ENCODE measurements at places on chromosomes 11 and 22.

DNA sequence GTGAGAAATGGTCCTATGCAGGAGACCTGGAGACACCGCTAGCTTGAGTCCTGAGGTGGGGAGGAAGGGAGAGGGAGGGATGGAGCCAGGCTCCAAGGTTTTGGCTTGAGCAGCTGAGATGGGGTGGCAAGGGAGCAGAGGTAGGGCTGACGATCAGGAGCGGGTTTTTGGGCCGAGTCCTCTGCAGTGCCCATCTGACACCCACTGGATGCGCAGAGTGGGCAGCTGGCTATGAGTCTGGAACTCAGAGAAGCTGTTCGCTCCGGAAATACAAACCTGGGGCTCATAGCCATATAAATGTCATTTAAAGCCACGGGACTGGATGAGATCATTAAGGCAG is 453 bp upstream of the MAFF start:
- H3K36me3 ChIP-seq: no peaks in the 10 kb centered on the region
- H3K4me1 ChIP-seq: peaks cover 35% of the 10 kb centered on the region

- H3K4me3 ChIP-seq: no peak overlapping the region
- no peak overlapping the region for H3K27ac ChIP-seq
These were observed 18.2 kb upstream of the SYN3 start for GRCh38 chr22:33076343-33076742.

GRCh38 chr11:80024119-80024518 is 583.3 kb upstream of the TENM4 start:
- no peaks in the 10 kb centered on the region for H3K27me3 ChIP-seq
- no peak overlapping the region for H3K4me3 ChIP-seq
- H3K36me3 ChIP-seq: no peaks in the 10 kb centered on the region
- H3K4me1 ChIP-seq: no peaks in the 10 kb centered on the region
- DNase-seq: no peak

- H3K36me3 ChIP-seq: no peaks in the 10 kb centered on the region
- no peak for DNase-seq
- peaks cover 22% of the 10 kb centered on the region for H3K27me3 ChIP-seq
- no peak overlapping the region for H3K27ac ChIP-seq
These were observed 71.0 kb downstream of the BRD1 start for GRCh38 chr22:49756676-49757075.

- DNase-seq: no peak
- H3K4me1 ChIP-seq: no peaks in the 10 kb centered on the region
- H3K4me3 ChIP-seq: no peak overlapping the region
- H3K27me3 ChIP-seq: no peaks in the 10 kb centered on the region
- H3K36me3 ChIP-seq: no peaks in the 10 kb centered on the region
These were observed 51.4 kb downstream of the SHISAL1 start for GRCh38 chr22:44261164-44261860.

GRCh38 chr11:32838505-32839274 is 9.0 kb downstream of the PRRG4 start:
- no peak overlapping the region for H3K4me3 ChIP-seq
- H3K27ac ChIP-seq: no peak overlapping the region
- no peak for DNase-seq
- H3K27me3 ChIP-seq: no peaks in the 10 kb centered on the region

DNA sequence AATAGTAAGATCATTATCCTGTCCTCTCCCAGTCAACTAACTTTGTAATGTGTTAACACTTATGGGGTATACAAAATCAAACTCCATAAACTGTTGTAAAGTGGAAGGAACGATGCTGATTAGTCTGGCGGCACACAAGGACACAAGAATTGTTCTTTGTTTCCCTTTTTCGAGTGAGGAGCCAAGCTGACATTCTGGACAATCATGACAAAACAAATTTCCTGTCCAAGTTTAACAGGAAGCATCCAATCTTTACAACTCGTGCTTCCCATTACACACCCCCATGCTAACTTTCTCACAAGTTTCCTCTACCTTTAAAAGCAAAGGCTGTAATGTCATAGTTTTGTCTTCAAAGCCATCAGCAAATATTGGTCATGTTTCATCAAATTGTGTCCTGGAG is 20.4 kb upstream of the LDLRAD3 start:
- no peaks in the 10 kb centered on the region for H3K27me3 ChIP-seq
- H3K36me3 ChIP-seq: no peaks in the 10 kb centered on the region
- H3K27ac ChIP-seq: no peak overlapping the region
- H3K4me1 ChIP-seq: no peaks in the 10 kb centered on the region

DNA sequence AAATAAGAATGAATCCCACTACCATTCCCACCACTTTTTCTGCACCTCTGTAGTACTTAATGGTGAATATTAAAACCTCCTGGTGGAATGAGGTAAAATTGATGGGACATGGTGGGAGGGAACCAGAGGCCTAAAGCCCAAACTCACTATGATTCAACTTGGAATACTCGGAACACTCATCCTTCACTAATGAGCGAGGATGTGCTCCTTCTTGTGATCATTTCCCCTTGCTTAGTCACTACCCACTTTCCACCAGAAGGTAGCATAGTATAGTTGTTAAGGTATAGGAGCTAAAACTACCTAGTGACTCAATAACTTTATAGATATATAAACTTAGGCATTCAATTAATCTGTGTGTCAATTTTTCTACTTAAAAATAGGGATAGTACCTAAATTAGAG is 728.9 kb downstream of the OPCML start:
- H3K27me3 ChIP-seq: no peaks in the 10 kb centered on the region
- no peak overlapping the region for H3K4me3 ChIP-seq
- H3K27ac ChIP-seq: no peak overlapping the region
- H3K36me3 ChIP-seq: no peaks in the 10 kb centered on the region

DNA sequence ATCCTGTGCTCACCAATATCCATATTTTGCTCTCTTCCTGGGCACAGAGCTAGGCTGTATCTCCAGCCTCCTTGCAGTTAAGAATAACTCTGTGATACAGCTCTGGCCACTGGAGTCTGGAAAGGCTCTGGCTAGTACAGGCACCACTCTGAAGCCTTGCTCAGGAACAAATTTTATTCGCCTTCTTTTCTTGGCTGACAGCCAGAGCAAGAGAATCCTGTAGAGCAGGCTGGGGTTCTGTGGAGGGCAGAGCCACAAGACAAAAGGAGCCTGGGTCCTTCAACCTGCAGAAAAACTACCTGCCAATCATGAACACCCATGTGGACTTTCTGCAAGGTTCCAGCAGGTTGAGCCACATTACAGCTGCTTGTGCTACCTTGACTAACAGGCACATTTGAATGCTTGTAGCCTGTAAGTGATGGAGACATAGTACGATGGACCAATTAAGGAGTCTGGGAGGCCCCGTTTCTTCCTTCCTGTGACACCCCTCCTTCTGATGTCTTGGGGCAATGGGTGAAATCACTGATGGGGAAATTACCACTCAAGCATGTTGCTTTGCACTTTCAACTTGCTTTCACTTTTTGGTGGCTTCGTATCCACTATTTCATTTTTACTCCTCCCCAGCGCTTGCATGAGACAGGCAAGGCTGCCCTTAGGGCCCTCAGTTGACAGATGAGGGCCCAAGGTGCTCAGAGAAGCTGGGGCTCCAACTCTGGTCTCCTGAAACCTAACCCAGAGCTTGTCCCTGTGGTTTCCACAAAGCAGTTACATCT is 267.2 kb upstream of the SYN3 start:
- DNase-seq: no peak
- no peak overlapping the region for H3K27ac ChIP-seq
- no peaks in the 10 kb centered on the region for H3K36me3 ChIP-seq
- H3K4me1 ChIP-seq: peaks cover 5% of the 10 kb centered on the region
- no peaks in the 10 kb centered on the region for H3K27me3 ChIP-seq

- H3K27me3 ChIP-seq: peaks cover 8% of the 10 kb centered on the region
- H3K36me3 ChIP-seq: no peaks in the 10 kb centered on the region
- no peak for DNase-seq
These were observed 142.3 kb upstream of the TBCEL start for GRCh38 chr11:120881596-120881995.

DNA sequence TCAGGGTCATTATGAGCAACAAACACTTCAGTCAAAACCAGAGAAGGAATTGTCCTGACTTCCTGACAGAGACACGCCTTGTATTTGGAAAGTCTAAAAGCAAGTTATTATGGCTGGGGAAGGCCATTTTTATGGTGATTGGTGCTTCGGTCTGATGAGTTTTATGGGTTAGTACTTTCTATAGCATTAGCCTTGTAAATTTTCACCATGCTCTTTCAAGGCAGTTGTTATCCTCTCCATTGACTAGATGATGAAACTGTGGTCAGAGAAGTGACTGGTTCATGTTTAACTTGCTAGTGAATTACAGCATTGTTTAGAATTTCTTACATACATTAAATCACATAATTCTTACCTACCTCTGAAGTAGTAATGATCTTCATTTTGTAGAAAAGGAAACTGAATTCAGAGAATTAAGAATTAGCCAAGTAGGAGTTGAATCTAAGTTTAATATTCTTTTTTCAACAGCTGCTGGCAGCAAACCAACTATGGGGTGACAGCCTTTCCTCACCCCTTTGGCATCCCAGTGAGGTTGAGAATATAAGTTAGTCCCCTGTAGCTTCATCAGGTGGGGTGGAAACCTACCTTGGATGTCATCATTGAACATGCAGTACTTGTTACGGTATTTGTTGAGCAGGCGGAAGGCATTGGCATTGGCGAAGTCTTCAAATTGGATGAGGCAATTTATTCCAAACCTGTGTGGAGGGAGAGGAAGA is 90.0 kb downstream of the CCDC81 start:
- H3K27me3 ChIP-seq: no peaks in the 10 kb centered on the region
- H3K36me3 ChIP-seq: no peaks in the 10 kb centered on the region
- H3K4me3 ChIP-seq: no peak overlapping the region
- H3K27ac ChIP-seq: no peak overlapping the region
- H3K4me1 ChIP-seq: peaks cover 29% of the 10 kb centered on the region

DNA sequence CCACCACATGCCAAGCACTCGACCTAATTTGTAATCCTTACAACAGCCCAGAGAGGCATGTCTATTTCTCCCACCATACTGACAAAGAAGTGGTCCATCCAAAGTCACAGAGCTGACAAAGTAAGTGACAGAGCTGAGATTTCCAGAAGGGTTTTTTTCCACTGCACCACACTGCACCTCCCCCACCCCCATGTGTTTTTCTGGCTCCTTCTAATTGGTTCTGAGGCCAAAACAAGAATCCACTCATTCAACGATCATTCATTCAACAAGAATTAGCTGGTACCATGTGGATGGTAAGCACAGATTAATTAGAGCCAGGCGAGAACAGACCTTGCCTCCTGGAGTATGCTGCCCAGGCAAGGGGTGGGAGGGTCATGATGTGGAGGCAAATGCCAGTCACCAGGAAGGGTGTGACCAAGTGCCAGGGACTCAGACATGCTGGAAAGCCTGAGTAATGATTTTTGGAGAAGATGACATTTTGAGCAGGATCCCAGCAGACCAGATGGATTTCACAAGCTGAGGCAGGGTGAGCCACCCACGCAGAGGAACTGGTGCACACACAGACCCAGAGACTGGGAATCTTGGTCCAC is 14.9 kb upstream of the PRG2 start:
- H3K27me3 ChIP-seq: no peaks in the 10 kb centered on the region
- H3K27ac ChIP-seq: peak overlapping the region; percentile 82
- H3K36me3 ChIP-seq: peaks cover 42% of the 10 kb centered on the region
- H3K4me3 ChIP-seq: no peak overlapping the region
- peaks cover 11% of the 10 kb centered on the region for H3K4me1 ChIP-seq

DNA sequence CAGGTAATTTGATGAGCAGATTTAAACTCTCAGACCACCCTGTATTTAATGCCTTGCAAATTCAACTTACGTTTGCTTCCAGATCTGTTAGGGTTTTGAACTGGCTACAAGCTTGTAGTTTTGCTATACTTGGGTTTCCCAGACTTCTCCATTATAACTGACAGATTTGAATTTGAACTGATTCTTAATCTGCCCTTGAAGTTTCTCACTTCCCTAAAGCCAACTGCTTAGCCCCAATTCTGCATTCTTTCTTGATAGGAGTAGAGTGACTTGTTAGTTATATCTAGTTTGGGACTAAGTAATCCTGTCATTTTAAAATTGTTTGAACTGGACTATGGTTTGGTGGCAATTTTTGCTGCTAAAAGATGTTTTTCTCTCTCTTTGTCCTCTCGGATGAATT is 9.7 kb downstream of the LAYN start:
- no peak for DNase-seq
- no peak overlapping the region for H3K27ac ChIP-seq
- peaks cover 34% of the 10 kb centered on the region for H3K36me3 ChIP-seq
- H3K27me3 ChIP-seq: no peaks in the 10 kb centered on the region

DNA sequence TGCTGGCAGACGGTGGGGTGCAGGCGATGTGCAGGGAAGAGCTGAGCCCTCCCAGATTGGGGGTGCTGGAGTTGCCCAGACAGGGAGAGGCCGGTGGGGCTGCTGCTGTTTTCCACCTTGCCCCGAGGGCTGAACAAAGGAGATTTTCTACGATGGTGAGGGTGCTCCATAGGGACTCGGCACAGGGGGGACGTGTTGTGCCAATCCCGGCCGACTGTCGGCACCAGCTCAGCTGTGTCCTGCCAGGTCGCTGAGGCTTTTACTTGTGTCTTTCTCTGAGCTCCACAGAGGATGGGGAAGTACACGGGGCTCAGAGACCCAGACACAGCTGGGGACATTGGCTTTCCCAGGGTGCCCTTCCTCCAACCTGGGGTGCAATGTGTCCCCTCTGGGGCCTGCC is 816.8 kb downstream of the BRD1 start:
- H3K4me1 ChIP-seq: peaks cover 5% of the 10 kb centered on the region
- no peak for DNase-seq
- H3K36me3 ChIP-seq: no peaks in the 10 kb centered on the region
- no peaks in the 10 kb centered on the region for H3K27me3 ChIP-seq

GRCh38 chr22:21694394-21694793 is 28.6 kb downstream of the PPIL2 start:
- no peaks in the 10 kb centered on the region for H3K27me3 ChIP-seq
- no peak overlapping the region for H3K27ac ChIP-seq
- H3K4me3 ChIP-seq: no peak overlapping the region
- H3K4me1 ChIP-seq: peaks cover 6% of the 10 kb centered on the region

DNA sequence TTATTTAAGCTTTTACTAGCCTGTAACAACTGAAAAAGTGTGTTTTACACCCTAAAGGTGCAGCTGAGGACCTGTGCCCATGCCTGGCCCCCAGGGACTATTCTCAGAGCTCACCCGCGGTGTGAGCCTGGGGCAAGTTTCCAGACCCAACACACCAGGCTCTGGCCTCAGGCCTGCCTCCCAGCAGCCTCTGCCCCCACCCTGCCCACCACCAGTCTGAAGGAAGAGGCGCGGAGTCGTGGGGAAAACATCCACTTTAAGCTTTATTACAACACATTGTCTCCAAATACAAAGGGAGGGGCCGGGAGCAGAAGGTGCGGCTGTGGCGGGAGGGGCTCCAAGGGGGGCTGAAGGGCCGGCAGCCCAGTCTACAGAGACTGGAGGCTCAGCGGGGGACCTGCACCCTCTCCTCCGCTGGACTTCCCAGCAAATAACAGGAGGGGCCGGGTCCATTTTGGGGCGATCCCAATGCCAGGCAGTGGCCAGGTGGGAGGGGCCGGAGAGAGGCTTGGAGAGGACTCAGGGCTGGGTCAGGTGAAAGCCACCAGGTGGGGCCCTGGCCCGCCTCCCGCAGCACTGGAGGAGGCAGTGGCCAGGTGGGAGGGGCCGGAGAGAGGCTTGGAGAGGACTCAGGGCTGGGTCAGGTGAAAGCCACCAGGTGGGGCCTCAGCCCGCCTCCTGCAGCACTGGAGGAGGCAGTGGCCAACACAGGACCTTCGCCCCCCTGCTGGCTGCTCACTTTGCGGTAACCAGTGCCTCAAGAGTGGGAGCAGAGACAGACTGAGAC is 18.1 kb downstream of the DUSP8 start:
- no peak for DNase-seq
- H3K4me3 ChIP-seq: no peak overlapping the region
- no peak overlapping the region for H3K27ac ChIP-seq
- H3K36me3 ChIP-seq: peaks cover 8% of the 10 kb centered on the region
- peaks cover 33% of the 10 kb centered on the region for H3K4me1 ChIP-seq
- no peaks in the 10 kb centered on the region for H3K27me3 ChIP-seq

GRCh38 chr11:3003396-3004231 is 11.5 kb upstream of the NAP1L4 start:
- H3K27ac ChIP-seq: no peak overlapping the region
- no peak for DNase-seq
- peaks cover 10% of the 10 kb centered on the region for H3K4me1 ChIP-seq
- no peaks in the 10 kb centered on the region for H3K27me3 ChIP-seq
